ENCODE measurements at places on chromosomes 2 and 18.

DNA sequence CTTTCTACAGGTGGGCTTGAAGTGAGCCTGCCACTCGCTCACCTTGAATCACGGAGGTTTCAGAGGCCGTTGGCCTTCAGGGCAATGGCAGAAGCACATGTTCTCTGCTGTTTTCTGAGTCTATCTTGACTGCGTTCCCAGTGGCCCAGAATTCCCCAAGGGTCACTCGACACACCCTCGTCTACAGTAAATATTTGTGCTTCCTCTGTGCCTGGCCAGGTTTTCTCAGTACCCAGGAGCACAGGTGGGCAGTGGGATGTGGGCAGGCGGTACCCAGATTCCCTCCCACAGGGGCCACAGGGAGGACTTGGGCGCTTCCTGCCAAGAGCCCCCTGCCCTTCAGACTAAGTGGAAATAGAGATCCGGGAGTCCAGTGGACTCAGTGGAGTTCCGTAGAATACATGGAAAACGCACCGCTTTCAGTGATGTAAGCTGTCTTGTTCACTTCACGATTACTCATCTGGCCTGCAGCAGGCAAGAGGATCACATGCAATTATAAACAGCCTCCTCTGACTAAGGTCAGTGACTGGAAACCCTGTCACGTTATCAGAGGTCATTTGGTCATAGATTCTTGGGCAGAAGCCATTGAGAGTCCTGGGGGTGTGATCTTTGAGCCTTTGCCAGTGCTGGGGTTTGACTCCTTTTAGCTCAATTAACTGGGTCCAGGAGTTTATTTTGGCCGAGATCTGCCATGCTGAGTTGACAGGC lies 179.8 kb downstream of the NEDD4L start:
- DNase-seq, result no peak

DNA sequence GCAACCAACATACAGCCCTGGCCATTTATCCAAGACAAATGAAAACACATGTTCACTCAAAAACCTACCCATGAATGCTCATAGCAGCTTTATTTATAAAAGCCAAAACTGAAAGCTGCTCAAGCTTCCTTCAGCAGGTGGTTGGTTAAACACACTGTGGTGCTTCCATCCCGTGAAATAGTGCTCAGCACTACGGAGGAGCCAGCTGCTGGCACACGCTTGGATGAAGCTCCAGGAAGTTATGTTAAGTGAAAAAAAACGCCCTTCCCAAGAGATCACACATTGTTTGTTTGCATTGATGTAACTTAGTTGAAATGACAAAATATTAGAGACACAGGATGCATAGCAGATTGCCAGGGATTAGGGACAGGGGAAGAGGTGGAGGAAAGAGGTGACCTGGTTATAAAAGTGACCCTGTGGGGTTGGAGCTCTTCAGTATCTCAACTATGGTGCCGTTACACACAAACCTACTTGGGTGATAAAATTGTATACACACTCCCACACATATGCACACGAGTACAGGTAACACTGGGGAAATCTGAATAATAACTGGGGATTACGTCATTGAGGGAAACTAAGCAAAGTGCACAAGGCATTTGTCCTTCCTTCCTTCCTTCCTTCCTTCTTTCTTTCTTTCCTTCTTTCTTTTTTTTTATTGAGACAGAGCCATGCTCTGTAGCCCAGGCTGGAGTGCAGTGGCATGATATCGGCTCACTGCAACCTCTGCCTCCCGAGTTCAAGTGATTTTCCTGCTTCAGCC lies 6.2 kb upstream of the ALPG start:
- no peak for DNase-seq

GRCh38 chr18:72541871-72542332 lies 2.2 kb downstream of the CBLN2 start:
- DNase-seq, result no peak

- no peak for DNase-seq
Observed at GRCh38 chr2:232320443-232320803, 58.1 kb upstream of the ALPP start.

- DNase-seq, result no peak
Observed at GRCh38 chr18:3340015-3340681, 78.2 kb downstream of the MYL12B start.

- no peak for DNase-seq
Observed at GRCh38 chr2:44686561-44686960, 254.9 kb upstream of the SIX3 start.
